ENCODE measurements at places on chromosomes 6 and 20.

- H3K27me3 ChIP-seq: no peaks in the 10 kb centered on the region
- no peaks in the 10 kb centered on the region for H3K36me3 ChIP-seq
- H3K27ac ChIP-seq: no peak overlapping the region
- no peak overlapping the region for H3K4me3 ChIP-seq
These were observed 9.2 kb upstream of the TRERF1 start for GRCh38 chr6:42460883-42461282.

DNA sequence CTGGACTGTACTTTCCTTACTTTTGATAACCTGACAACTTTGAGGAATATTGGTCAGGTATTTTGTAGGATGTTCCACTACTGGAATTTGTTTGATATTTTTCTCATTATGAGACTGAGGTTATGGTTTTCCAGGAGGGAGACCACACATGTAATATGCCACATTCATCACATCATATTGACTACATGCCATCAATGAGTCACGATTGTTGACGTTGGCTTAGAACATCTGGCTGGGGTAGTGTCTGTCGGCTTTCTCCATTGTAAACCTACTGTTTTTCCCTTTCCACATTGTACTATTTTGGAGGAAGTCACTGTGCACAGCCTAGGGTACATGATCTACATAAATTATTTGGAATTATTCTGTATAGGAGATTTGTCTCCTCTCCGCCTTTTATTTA is 1.4 kb upstream of the STX11 start:
- no peak overlapping the region for H3K4me3 ChIP-seq
- no peak overlapping the region for H3K27ac ChIP-seq
- DNase-seq: no peak
- no peaks in the 10 kb centered on the region for H3K27me3 ChIP-seq

DNA sequence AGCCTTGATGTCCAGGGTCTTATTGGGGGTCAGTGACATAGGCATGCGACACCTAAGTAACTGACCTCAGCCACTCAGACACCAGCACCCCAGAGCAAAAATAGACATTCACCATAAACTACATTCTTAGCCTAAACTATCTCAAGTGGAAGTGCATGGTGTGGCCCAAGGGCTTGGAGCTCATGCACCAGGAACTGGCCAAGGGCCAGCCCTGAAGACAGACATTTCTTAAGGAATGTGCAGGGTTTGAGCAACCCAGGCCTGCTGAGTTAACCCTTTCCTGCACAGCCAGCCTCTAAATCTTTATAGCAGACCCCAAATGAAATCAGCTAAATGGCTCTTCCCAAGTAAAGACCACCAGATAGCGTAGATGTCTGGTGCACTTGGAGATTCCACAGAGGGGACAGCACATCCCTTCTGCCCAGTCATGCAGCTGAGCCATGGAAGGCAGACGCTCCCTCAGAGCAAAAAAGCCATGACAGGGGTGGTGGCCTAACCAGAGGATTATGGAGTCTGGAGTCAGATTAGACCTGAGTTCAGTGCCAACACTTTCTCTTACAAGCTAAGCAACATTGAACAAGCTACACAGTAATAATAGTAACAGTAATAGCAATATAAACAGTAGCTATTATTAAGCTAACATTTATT is 222.6 kb downstream of the ZMYND8 start:
- H3K27ac ChIP-seq: no peak overlapping the region

DNA sequence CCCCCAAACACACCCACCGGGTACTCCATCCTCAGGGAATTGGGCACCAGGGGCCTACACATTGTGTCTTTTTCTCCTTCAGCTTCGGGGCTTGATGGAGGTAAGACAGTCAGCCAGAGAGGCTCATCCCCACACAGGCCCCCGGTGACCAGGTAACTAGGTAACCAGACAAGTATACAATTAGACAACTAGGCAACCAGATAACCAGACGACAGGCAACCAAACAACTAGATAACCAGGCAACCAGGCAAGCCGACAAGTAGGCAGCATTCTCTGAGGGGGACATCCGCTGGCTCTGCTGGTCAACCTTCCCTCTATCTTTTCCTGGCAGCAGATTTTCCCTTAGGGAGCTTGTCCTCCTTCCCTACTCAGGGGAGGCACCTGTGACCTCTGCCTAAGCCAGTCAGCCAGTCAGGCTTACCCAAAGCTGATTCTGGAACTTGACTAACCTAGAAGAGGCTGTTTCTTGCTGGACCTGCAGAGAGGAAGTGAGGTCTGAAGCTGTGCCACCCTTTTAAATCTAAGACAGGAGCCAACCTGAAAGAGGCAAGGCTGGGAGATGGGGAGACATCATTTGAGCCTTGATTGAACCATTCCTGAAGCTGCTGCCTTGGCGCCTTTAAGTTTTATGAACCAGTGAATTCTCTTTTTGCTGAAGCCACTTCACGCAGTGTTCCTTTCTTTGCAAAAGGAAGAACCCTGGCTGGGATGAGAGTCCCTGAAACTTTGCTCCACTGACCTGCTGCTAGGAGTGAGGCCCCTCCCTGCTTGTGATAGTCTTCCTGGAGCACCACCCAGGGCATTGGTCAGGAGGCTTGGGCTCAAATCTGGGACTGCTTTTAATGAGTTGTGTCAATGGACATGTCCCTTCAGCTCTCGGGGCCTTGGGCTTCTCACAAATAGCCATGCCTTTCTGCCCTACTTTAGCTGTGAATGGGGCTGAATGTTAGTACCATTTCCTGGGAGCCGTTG is 96.4 kb upstream of the RNF24 start:
- H3K27me3 ChIP-seq: no peaks in the 10 kb centered on the region
- no peaks in the 10 kb centered on the region for H3K36me3 ChIP-seq
- H3K4me3 ChIP-seq: no peak overlapping the region
- no peak for DNase-seq
- no peak overlapping the region for H3K27ac ChIP-seq

GRCh38 chr20:53647286-53647821 is 53.7 kb upstream of the ZNF217 start:
- peaks cover 20% of the 10 kb centered on the region for H3K4me1 ChIP-seq
- H3K27me3 ChIP-seq: no peaks in the 10 kb centered on the region
- H3K27ac ChIP-seq: no peak overlapping the region
- H3K36me3 ChIP-seq: no peaks in the 10 kb centered on the region
- no peak overlapping the region for H3K4me3 ChIP-seq
- DNase-seq: no peak

- H3K36me3 ChIP-seq: no peaks in the 10 kb centered on the region
- no peak for DNase-seq
- no peaks in the 10 kb centered on the region for H3K27me3 ChIP-seq
- no peaks in the 10 kb centered on the region for H3K4me1 ChIP-seq
These were observed 20.1 kb downstream of the HLA-DMB start for GRCh38 chr6:32920715-32921114.

DNA sequence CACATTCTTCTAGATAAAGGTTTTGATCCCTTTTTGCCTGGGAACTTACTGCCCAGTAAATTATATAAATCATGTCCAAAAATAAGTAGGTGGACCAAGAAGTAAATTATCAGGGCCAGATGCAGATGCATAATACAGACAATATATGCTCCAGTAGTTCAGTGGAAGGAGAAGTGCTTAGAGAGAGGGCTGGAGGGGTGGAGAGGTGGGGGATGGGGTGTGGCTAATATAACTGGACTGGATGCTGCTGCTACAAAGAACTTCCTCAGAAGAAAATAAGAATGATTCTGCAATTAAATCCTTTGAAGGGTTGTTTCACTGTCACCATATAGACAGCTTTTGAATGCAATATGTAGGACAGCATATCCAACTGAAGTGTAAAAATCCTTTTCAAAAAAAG is 14.8 kb upstream of the TFAP2D start:
- no peaks in the 10 kb centered on the region for H3K27me3 ChIP-seq
- no peaks in the 10 kb centered on the region for H3K36me3 ChIP-seq

DNA sequence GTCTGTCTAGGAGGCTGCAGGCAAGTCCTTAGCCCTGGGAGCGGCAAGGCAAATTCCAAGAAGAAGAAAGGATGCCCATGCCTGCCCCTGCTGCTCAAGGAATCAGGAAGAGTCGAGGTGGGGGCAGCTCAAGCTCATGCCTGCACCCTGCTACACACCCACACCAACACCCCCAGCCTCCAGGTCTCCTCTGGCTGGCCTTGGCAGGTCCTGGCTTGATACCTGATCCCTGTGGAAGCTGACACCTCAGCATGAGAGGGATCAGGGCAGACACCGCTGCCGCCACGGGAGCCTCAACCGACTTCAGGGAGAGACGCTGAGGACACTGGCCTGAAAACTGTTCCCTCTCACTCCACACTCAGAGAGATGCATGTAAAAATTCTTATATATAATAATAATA is 35.5 kb upstream of the MAFB start:
- H3K27me3 ChIP-seq: no peaks in the 10 kb centered on the region
- H3K27ac ChIP-seq: no peak overlapping the region

DNA sequence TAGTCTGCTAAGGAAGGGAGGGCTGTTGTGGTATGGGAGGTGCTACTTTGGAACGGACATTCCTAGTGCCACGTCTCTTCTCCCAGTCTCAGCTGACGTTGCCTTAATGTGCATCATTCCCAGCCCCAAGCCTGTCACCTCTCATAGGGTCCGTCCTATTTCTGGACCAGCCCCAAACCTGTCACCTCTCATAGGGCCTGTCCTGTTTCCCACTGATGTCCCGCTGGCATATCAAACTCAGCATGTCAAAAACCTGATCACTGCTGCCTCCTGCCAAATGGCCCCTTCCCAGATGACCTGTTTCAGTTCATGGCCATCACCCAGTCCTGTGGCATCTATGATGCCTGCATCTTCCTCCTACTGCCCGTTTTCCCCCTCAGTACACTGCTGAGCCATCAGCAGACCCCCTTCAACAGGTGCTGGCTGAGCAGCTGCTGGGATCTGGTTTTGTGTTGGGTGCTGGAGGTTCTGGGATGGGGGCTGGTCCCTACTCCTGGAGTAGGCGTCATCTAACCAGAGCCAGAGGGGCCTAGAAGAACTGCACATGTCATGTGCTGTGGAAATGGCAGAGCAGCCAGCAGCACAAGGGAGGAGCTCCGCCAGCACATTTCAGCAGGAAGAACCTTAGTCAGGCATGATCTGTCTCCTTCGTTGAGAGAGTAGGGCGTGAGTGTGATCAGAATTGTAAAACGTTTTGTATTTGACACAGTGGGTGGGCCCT is 3.3 kb downstream of the ENTPD6 start:
- DNase-seq: no peak
- H3K4me1 ChIP-seq: peaks cover 55% of the 10 kb centered on the region
- H3K36me3 ChIP-seq: no peaks in the 10 kb centered on the region
- H3K27ac ChIP-seq: peak overlapping the region; percentile 38
- H3K27me3 ChIP-seq: no peaks in the 10 kb centered on the region
- H3K4me3 ChIP-seq: no peak overlapping the region

DNA sequence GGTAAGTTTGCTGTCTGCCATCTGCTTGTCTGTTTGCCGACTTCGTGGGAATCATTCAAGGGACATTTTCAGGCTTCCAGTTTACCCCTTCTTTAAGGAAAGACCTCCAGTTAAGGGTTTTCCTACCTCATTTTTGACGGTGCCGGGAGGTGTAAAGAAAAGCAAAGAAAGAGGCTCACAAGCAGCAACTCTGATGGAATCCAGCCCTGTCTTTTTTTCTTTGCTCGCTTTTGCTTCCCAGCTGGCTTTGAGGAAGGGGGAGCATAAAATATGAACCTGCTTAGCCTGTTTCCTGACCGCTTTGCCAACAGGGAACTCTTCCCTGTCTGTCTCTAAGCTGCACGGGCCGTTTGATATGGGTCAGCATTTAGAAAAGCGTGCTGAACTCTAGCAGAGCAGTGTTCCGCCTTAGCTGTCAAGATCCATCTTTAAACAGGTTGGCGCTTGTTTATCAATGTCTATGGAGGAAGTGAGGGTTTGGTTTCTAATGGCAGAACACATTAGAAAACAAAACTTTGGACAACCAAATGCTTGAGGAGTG is 13.8 kb downstream of the SYTL3 start:
- no peak for DNase-seq
- peaks cover 15% of the 10 kb centered on the region for H3K4me1 ChIP-seq
- H3K4me3 ChIP-seq: no peak overlapping the region
- no peaks in the 10 kb centered on the region for H3K36me3 ChIP-seq

DNA sequence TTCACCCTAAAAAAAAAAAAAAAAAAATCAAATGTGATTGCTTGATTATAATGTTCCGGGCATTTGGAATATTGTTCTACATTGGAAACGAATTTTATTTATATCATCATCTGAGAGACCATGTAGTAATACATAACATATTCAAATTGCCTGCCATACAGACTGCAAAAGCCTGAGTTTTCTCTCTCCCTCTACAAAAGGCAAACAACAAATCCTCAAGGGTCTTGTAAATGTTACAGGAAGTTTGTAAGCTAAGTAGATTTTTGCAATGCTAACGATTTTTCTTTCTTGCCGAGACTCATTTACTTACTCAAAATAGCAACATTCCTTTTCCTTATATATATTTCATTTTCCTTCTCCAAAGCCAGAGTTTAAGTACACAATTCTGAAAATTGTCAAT is 49.0 kb upstream of the HTR1E start:
- DNase-seq: no peak
- H3K27me3 ChIP-seq: no peaks in the 10 kb centered on the region
- H3K4me1 ChIP-seq: no peaks in the 10 kb centered on the region
- no peak overlapping the region for H3K27ac ChIP-seq
- no peaks in the 10 kb centered on the region for H3K36me3 ChIP-seq

DNA sequence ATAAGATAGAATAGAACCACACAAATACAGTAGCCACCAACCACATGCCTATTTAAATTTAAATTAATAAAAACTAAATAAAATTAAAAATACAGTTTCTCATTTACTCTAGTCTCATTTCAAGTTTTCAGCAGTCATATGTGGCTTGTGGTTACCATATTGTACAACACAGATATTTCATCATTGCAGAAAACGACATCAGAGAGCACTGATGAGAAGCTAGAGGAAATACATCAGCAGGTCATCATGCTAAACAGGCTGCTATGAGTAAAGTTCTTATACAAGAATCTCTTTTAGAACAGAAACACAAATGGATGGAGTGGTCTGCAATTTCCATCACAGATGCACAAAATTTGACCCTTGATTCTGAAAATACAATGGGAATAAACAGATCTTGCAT is 36.6 kb downstream of the TBC1D32 start:
- no peaks in the 10 kb centered on the region for H3K4me1 ChIP-seq
- H3K36me3 ChIP-seq: no peaks in the 10 kb centered on the region
- no peak overlapping the region for H3K27ac ChIP-seq
- no peak for DNase-seq

DNA sequence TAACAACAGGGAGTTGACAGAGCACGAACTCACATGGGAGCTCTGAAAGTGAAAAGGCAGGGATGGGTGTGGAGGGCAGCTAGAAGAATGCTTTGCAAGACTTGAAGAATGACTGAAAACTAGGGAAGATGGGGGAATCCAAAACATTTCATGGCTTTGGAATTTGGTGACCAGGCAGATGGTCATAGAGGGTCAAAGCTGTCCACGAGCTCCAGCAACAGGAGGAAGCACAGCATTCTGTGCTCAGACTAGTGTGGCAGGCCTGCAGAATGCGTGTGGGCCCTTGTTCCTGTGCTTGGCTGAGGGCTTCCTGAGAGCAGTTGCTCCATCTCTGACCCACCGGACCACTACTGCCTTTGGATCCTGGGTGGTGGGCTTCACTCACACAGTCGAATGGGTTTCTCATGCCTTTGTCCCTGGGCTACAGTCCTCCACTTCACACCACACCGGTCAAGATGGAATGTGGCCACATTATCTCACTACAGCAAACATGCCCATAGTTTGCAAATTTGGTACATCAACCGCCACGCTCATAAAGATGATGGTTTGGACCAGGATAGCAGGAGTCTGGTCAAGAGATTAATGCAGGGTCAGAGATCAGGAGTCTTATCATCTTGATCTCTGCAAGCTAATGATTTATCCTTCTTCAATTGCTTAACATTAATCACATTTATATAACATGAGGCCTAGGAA is 100.7 kb downstream of the SGK1 start:
- no peak overlapping the region for H3K4me3 ChIP-seq
- no peaks in the 10 kb centered on the region for H3K4me1 ChIP-seq
- no peak for DNase-seq
- peak overlapping the region; percentile 12 for H3K27ac ChIP-seq
